ENCODE measurements at places on chromosomes 5 and 9.

DNA sequence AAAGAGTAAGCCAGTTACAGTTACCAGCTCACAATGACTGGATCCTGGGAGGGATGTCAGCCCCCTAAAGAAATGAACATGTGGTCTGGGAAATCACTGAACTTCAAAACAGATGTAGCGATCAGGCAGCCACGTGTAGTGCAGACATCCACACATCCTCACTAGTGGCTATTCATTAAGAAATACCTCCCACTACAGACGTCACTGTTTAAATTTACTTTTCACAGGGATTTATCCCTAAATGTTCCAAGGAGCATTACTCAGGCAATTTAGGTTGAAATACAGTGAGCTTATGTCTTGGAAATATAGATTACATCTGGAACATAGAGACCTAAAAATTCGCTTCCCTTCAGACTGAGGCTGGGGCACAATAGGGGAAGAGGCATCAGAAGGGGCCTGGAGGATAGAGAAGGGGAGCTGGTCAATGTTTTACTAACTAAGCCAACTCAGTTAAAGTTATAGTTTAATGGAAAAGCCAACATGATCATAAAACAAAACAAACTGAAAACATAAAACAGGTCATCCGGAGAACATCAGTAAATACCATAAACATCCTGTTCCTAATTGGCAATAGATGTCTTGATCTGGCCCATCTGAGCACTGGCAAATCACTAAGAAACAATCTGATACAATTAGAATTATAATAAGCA is 92.3 kb downstream of the FANCC start:
- no peak for DNase-seq

DNA sequence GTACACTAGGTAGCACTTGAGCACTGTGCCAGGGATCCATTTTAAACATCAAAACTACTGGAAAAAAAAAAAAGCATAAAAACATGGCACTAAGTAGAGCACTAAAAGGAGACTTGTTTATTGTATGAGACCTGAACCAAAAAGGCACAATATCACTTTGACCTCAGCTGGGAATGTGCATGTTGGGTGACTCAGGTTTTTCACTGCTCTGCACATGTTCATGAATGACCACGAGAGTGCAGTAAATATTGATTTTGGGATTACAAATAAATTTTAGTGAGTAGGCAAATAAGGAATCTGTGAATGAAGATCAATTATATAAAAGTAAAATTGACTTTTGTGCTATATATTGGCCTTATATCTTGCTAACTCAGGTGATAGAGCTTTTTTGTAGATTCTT is 11.8 kb downstream of the RMI1 start:
- DNase-seq, result no peak

DNA sequence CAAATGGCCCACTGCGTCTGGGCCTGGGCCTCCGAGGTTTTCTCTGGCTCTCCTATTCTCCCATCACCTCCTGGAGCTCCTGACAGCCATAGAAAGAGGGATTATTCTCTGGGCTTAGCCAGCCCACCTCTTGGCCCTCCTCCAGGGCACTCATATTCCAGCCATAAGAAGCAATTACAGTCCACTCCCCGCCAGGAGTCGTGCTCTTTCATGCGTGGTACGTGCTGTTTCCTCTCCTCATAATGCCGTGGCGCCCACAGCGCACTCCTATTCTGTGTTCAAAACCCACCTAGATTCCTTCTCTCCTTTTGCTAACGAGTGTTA is 240.8 kb upstream of the ZNF462 start:
- DNase-seq, result no peak

GRCh38 chr5:68305223-68305870 is 89.8 kb downstream of the PIK3R1 start:
- no peak for DNase-seq

GRCh38 chr5:141514330-141515133 is 25.7 kb downstream of the PCDHGC5 start:
- DNase-seq, result no peak

DNA sequence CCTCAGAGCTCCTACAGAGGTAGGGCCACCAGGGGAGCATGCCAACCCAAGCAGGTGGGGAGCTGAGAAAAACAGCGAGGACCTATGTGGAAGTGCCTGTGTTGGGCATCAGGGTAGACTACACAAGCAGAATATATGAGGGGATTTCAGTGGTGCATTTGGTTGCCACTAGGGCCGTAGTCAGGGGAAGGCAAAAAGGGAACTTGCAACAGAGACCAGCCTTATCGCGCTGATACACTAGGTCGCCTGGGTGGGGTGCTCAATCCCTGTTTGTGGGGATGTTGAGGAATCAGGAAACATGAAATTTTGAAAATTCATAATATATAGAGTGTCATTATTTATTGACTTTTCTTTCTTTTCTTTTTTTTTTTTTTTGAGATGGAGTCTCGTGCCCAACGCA is 370.9 kb upstream of the PRR16 start:
- no peak for DNase-seq

GRCh38 chr5:123754908-123755307 is 242.9 kb downstream of the CSNK1G3 start:
- DNase-seq, result no peak

DNA sequence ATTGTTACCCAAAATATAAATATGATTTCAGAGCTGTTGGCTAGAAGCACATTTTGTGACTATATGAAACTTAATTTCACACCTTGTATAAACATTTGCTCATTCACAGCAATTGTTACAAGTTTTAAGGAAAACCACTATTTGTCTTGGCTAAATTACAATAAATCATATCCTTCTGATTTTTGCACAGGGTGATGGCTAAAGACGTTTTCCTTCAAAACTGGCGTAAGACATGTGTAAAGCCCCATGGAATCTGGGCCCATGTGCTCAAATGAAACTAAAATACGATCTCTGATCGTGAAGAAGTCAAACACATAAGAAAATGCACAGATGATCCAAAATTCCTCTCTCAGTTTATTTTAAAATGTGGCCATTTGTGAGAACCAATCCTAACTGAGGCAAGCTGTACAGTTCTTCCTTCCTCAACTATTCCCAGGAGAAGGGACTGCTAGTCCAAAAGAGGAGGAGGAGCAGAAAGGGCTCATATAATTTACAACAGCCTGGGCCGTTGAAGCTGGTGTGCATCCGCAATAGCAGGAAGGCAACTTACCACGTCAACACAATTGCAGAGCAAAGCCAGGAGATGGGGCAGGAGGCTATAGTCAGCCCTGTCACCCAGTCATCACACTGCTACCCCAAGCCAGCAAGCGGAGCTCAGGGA is 98.4 kb downstream of the MED27 start:
- DNase-seq, result no peak

GRCh38 chr9:90702441-90702955 is 59.9 kb upstream of the DIRAS2 start:
- no peak for DNase-seq

DNA sequence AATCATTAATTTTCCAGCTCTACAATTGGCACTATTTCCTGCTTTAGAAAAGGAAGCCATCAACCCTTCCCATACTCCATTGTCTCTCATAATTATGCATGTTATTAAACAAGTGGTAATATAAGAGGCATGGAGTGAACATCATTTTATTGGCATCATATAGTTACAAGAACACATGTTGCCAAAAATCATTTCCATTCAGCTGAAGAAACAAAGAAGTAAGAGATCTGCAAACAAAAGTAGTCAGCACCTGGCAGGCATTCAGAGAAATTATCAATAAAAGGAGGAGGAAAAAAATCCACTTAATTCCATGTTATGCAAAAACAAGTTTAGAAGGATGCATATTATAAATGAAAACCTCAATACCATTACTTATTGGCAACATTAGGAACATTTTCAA is 1208.2 kb upstream of the C9orf72 start:
- DNase-seq, result no peak

GRCh38 chr9:17630531-17630949 is 51.7 kb downstream of the SH3GL2 start:
- no peak for DNase-seq

DNA sequence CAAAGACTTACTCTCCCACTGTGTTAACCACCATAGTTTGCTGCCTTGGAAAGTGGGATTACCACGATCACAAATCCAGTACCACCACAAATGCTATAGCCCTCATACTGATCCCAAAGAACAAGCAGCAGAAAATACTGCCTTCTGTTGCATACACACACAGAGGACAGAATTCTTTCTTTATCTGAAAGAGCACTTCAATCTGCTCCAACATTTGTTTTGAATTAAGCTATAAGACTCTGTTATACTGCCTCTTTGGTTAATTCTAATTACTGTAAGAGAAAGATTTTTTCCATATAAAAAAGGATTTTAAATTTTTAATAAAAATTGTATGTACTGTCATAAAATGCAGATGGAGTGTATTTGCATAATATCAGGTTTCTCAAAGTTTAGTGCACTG is 69.8 kb downstream of the YIPF5 start:
- DNase-seq, result no peak

GRCh38 chr5:95081500-95081960 is 203.4 kb downstream of the MCTP1 start:
- DNase-seq, result no peak

- DNase-seq, result no peak
Measured at GRCh38 chr9:125548141-125548540, 158.9 kb downstream of the MAPKAP1 start.

- DNase-seq, result no peak
Measured at GRCh38 chr9:38171926-38172325, 102.9 kb upstream of the SHB start.

DNA sequence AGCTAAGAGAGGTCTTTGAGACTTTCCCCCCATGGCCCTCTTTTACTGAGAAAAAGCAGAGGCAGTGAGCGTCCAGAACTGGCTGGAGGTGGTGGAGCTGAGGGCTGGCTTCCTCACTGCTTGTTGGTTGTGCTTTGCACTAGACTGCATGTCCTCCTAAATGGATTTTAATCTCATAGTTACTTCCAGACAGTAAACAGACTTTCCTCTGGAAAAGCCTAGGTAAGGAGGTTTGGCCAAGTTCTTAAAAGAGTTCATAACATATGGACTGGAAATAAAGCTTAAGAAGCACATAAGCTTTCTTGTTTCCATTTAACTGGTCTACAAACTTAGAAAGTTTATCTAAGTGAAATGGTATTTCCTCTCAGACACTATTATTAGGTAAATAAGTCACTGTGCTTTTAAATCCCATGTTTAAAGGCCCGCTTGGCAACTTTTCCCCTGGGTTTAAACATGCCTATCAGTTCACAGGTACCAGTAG is 2.0 kb downstream of the ASPN start:
- no peak for DNase-seq

- DNase-seq, result no peak
Measured at GRCh38 chr5:116438979-116439554, 135.6 kb downstream of the SEMA6A start.

DNA sequence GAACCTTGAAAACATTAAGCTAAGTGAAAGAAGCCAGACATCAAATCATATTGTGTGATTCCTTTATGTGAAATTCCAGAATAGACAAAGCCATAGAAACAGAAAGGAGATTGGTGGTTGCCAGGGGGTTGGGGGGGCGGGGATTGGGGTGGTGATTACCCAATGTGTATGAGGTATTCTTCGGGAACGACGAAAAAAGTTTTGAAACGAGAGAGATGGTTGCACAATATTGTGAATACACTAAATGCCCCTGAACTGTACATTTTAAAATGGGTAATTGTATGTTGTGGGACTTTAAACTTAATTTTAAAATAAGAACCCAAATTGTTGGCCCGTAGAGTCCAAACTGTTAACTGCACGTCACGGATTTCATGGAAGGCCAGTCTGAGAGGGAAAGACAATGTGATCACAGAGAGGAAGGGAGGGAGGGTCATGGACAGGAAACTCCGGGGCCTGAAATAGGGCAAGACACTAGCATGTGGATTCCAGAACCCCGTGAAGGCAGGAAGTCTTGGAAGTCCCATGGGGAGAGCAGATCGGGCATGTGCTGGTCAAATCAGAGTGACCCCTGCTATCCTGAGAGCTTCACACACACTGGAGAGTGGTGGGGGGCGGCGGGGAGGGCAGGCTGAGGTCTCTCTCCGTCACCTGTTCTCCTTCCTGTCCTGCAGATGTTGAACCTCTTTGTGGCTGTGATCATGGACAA is 218.4 kb downstream of the CACNA1B start:
- DNase-seq, result no peak

DNA sequence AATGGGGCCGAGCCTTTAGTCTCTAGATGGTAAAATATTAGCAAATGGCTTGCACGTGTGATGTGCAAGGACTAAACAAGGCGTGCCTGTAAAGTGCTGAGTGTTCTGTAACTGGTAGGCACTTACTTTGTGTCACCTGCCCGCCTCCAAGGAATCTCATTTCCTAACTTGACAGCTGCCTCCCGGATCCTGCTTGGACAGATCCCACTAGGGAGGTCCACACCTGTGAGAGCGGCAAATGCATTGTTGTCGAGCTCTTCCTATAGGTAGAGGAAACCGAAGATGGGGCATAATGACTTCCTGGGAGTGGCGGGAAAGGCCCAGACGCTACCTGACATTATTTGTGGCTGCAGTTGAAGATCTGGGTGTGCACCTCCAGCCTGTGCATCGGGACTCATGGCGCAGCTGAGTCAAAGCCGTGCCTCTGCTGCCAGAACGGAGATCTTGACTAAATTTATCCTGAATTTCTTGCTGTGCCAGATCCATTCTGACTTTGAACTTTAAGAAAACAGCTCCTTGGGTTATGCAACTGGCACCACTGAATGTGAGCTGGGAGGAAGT is 79.8 kb downstream of the TENT4A start:
- no peak for DNase-seq
